ENCODE measurements at places on chromosomes 12 and 14. TPM values are rescaled to one million over a fixed set of nuclear protein-coding genes. Genes with fewer than 3 reads are reported as not detected.

Gene APOF
- not detected for total RNA-seq

Gene CHFR
- total RNA-seq = 28.4 TPM

Gene TMTC2
- total RNA-seq = 6.0 TPM

Gene PTPRO
- total RNA-seq = 0.21 TPM

Gene FICD
- 3.7 TPM for total RNA-seq

Gene OTOGL
- total RNA-seq = not detected

Gene CMA1
- total RNA-seq = not detected

Gene TAS2R50
- total RNA-seq = 0.23 TPM

Gene CLEC7A
- total RNA-seq = 0.14 TPM

Gene AQP2
- not detected for total RNA-seq

Gene STAT6
- total RNA-seq = 65.3 TPM
